CD4-positive, alpha-beta T cell treated with Interleukin-12 subunit alpha and Interleukin-12 subunit beta, for 1 hour (primary cell): ENCODE measurements at places on chromosomes 2 and 18.
A peak's percentile ranks its signal among the peaks of the same experiment; 100 is the strongest.

DNA sequence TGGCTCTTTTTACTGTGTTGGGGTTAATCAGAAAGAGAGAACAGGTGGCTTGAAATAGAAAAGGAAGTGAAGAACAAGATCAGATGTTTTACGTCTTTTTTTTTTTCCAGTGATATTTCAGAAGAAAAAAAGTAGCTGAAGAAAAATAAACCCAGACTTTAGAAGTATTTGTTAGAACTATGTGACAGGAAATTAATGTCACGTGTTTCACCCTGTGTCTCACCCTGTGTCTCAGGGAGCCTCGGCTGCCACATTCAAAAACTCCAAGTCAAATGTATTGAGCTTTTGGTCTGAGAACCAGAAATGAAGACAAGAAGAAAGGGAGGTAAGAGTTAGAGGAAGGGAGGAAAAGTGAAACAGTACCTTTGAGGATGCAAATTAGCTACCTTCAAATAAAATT lies 38.0 kb downstream of the AKAIN1 start:
- DNase-seq, result peak; percentile 13

DNA sequence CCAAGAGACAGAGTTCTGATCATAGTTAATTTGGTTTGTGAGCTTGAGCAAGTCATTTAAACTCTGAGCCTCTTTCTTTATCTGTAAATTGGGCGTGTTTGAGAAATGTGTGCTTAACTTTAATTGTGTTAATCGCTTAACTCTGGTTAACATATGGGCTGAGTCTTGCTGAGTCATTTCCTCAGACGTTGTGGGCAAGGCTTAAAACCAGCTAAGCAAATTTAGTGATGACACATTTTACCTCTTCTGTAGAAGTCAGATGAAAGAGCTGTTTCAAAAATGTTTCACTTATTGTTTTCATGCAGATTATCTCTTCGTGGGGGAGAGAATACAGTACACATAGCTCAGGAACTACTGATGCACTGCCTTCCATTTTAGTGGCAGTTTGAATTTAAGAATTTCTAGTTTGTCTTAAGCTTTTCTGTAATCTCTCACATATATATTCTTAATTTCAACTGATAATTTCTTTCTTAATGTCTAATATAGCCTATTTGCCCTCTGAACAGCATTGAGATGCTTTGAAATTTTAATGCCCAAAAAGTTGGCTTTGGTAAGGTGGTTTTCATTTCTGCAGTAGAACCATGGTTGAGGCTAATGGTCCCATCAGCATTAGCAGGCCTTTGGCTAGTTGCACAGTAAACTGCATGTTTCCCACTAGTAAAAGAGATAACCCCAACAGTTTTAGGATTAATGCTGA lies 34.9 kb downstream of the RAB10 start:
- peak; percentile 62 for DNase-seq

GRCh38 chr2:173589604-173590275 lies 235.1 kb downstream of the CDCA7 start:
- no peak for DNase-seq

DNA sequence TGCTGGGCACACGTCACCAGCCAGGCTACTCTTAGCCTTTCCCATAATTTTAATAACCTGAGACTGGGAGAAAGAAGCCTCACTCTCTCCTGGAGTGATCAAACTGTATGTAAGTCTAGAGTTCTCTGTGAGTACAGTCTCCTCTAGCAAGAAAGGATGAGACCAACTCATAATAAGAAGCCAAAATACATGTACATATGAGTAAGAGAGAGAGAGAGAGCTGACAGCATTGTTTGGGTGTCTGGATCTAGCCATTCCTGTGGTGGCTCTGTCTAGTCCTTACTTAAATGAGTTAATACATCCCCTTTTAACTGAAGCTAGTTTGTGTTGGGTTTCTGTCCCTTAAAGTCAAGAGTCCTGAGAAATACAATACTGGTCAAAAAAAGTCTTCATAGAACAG lies 26.0 kb upstream of the ANXA4 start:
- no peak for DNase-seq

DNA sequence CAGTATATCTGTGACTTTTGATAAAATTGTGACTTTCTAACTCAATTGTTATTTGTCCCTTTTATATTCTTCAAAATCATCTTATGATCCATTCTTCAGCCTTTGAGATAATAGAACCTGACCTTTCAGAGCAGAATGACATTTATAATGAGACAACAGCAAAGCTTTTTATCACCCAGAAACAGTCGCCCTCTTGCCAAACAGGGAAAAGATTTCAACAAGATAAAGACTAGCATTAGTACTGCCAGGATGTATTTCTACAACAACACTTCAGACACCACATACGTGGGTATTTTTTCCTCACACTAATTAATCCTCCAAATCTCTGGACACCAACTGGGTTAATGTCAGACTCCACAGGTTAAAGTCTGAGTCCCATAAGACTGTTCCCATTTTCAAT lies 249.0 kb downstream of the ZNF804A start:
- DNase-seq, result no peak

DNA sequence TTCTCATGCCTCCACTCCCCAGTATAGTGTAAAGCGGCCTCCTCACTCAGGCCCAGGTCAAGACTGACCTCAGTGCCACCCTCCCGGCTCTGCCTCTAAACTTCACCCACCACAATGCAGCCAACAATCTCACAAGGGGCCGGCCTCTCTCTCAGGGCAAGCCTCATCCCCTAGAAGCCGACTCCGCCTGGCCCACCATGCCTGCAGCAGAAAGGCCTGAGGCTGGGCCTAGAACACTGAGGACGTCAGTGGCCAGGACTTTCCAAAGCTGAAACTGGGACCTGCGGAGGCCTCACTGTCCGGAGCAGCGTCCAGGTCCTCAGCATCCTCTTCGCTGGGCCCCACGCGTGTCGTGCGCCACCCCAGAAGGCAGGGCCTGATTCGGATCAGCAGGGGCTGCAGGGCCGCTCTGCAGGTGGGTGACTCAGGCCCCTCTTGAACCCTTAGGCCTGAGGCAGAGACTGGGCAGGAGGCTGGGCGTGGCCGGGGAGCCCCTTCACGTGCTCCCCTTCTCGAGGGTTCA lies 52.9 kb downstream of the PKDCC start:
- DNase-seq, result no peak

DNA sequence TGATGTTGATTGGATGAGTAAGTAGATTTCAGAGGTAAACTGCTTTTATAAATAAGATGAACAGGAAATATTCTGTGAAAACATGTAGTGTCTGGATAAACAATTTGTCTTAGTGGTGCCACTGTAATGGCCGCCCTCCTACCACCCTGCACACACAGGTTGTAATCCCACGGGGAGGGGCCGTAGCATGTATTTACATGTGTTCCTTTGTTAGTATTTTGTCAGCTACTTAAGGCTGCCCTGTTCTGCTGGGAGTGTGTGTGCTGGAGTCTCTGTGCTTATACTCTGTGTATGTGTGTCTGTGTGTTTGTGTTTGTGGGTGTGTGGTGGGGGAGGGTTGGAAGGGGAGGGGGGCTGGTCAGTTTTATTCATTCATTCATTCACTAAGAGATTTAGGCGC lies 5.1 kb downstream of the TSHZ1 start:
- no peak for DNase-seq
